Astrocyte (in vitro differentiated cells and primary cell): ENCODE measurements at places on chromosomes 7 and 10. TPM values are rescaled to one million over a fixed set of nuclear protein-coding genes. Genes with fewer than 3 reads are reported as not detected.

The OR2A1 gene
- total RNA-seq = not detected in 2 replicates

GRCh38 chr10:132536877-132537683 is 507 bp upstream of the INPP5A start:
- DNase-seq = peak; percentile 91

GRCh38 chr7:18338910-18339523 is 156.5 kb upstream of the HDAC9 start:
- DNase-seq = no peak

DNA sequence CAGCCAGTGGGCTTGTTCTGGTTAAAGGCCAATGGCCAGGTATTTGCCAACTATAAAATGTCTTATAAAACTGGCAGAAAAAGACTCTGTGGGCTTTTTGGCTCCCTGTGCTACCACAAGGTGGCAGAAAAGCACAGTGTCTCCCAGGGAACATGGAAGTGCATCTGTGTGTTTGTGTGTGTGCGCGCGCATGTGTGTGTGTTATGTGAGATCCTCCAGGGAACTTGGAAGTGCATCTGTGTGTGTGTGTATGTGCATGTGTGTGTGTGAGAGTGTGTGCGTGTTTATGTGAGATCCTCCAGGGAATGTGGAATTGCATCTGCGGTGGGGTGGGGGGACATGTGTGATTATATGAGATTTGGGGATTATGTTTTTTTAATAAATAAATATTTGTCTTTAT is 30.2 kb upstream of the ABI1 start:
- peak; percentile 53 for DNase-seq
